Activated CD4-positive, alpha-beta T cell treated with anti-CD3 and anti-CD28 coated beads, Interleukin-2, amount 50 U/mL, for 4 hours (primary cell): ENCODE measurements at places on chromosomes 3 and 15.

DNA sequence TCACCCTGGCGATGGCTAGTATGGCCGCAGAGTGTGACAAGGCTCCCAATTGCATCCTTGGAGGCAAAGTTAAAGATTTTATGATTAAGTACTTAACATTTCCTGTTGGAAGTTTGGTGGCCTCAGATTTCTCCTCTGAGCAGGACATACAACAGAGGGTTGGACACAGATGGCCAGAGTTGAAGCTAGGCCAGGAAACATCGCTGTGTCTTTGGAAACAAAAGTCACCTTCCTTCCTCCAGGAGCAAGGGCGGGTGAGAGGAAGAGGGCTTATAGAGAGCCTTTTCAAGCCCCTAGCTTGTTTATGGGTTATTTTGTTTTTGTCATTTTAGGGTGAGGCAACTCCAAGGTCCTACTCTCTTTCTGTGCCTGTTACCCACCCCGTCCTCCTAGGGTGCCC is 24.2 kb downstream of the SLC6A1 start:
- no peak for DNase-seq

DNA sequence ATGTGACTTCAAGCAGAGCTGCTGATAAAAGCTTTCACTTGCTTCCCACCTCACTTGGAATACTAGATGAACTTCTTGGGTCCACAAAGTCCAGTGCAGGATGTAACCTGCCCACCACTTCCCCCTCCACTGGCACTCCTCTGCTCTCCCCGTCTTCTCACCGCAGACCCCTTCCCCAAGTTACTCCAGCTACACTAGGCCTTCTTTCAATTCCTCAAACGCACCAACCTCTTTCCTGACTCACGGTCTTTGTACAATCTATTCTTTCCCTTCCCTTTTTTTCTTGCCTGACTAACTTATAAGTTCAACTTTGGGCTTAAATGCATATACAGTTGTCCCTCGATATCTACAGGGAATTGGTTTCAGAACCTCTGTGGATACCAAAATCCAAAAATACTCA is 5.2 kb upstream of the ATP13A3 start:
- DNase-seq: no peak

DNA sequence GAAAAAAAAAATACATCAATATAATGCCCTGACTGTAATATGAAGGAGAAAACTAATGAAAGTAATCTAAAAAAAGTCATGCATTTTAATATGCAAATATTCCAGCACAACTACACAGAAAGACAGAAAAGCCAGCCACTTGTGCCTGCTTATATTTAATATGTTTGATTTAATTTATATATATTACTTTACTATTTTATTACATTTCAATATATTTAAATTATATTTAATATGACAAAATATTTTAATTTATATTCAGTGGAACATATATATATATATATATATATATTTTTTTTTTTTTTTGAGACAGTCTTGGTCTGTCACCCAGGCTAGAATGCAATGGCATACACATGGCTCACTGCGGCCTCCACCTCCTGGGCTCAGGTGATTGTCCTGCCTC is 14.1 kb upstream of the SAMD7 start:
- no peak for DNase-seq

- no peak for DNase-seq
These were observed 14.8 kb upstream of the TMOD3 start for GRCh38 chr15:51814606-51815005.

DNA sequence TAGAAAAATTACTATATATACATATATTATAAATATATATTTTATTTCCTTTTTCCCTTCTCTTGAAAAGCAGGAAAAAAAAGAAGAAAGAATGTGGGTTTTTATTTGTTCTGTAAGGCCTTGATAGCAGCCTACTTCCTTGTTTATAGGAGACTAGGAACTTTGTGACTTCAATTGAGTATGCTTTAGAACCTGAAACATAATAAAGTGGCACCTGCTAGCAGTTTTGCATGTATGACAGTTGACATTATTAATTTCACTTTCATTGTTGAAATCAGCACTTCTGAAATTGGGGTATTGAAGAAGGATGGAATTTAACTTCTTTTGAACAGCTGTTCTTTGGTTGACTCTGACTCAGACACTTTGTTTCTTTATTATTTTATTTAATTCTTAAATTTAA is 56.9 kb downstream of the GLCE start:
- no peak for DNase-seq

DNA sequence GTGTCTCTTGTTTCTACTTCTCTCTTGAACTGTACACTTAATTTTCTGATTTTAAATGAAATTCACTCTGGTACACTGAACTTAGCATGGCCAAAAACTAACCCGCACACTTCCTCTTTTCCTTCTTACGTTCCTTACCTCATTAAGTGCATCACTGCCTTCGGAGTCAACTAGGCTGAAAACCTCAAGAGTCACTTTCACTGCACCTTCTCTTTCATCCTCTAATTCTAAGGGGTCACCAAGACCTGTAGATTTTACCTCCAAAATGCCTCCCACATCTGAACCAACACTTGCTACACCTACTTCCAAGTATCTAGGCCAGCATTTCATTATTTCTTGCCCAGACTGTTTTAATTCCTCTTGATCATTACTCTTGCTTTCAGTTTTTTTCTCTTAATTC is 6.6 kb downstream of the CBLB start:
- no peak for DNase-seq

- no peak for DNase-seq
These were observed 527.9 kb upstream of the TBL1XR1 start for GRCh38 chr3:177725165-177725564.

DNA sequence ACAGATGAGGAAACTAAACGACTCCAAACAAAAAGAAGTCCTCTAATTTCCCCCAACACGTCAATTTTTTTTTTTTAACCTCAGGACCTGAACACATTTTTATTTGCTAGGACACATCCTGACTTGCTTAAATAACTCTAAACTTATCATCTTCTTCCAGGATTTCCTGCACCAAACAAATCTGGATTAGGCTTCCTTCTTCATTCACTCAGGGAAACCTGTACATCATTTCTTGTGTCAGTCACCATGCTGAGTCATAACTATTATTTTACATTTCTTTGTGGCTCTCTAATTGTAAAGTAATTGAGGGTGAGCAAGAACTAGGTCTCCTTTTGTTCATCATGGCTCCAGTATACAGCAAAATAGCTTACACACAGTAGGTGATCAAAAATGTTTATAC is 433.4 kb upstream of the GBE1 start:
- DNase-seq: no peak

DNA sequence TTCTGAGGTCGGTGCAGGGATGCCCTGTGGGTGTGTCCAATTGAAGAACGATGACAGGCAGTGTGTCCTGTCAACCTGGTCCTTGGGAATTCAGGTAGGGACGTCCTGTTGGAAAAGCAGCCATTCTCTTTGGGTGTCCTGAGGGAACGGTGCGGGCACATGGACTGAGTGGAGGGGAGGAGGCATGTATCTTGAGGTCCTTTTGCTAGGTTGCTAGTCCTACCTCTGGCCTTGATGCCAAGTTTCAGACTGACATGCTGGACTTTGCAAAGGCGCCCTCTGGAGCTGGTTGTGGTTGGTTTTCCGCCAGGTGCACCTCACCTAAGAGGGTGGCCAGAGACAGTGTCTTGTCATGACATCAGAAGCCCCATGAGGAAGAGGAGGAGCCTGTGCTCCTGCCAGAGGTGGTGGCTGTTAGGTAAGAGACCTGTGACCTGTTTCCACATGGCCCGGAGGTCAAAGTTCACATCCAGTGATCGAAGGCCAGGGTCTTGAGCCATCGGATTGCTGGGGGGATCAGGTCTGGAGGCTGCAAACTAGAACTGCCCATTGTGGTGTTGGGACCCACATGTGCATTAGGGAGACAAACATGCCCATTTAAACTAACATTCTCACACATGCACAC is 106.3 kb downstream of the SNRPN start:
- no peak for DNase-seq

DNA sequence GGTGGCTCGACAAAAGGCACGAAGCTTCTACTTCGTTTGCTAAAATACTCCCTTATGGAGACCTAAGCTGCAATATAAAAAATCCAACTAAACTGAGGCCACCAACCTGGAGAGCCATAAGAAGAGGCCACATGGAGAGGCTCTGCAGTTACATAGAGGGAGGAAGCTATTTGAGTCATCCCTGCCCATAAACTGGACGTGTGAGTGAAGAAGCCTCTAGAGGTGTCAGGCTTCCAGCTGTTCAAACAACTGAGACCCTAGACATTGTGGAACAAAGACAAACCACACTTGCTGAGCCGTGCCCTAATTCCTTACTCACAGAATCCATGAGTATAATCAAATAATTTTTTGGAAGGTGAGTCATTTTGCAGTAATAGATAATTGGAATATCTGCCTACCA is 50.2 kb upstream of the GMNC start:
- no peak for DNase-seq

DNA sequence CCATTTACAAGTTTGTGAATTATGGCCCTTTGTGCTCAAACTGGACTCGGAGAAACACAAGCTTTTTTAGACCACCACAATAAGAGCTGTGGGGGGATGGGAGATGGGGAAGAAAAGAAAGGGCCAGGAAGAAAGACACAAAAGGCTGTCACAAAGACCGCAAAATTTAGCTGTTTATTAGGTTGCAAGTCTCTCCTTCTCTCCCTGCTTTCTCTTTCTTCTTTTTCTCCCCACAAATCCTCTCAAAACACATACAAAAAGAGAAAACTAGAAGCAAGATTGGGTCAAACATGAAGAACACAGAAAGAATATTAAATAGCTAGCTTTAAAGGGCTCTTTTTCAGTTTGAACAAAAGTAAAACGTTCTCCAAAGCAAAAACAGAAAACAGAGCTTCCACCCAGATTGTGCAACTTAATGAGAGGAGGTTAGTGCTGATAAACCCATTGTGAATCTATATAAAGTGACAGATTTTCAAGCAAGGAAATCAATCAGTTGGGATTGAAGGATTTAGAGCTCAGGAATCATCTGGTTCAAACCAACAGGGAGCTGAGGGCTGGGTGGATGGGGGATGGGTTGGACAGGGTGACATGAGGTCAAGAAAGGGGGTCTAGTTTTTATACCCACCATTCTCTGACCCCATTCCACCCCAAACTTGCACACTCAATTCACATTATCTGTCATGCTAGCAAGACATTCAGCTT is 87.3 kb downstream of the DHX30 start:
- DNase-seq: no peak

GRCh38 chr15:78105476-78106241 is 13.3 kb downstream of the SH2D7 start:
- DNase-seq: no peak

- no peak for DNase-seq
These were observed 383.4 kb upstream of the GBE1 start for GRCh38 chr3:82144811-82145210.

DNA sequence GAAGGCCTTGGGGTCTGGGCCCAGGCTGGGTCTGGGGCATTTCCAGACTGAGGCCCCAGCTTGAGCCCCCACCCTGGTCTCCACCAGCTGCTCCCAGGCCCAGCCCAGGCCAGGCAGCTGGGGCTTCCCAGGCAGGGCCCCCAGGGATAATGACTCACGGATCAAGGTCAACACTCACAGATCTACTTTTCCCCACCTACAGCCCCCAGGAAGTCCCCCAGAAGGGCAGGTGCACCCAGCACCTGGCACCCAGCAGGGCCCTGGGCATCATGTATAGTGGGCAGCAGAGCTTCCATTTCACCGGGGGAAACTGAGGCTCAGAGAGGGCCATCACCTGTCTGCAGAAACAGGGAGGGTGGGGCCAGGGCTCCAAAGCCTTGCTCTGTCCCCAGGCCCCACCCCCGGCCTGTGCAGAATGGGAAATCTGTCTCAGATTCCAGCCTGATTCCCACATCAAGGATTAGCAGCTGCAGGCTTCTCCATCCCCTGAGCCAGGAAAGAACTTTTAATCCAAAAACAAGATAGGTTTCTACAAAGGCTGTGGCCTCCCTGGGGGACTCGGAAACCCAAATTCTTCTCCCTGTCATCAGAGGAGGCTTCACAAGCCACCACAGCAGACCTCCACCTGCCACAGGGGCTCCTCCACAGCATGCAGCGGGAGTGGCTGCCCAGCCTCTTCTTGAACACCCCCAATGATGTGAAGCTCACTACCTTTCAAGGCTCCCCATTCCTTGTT is 49.8 kb downstream of the IQSEC1 start:
- DNase-seq: no peak

- DNase-seq: no peak
These were observed 17.3 kb upstream of the SAMD7 start for GRCh38 chr3:169894110-169894509.

DNA sequence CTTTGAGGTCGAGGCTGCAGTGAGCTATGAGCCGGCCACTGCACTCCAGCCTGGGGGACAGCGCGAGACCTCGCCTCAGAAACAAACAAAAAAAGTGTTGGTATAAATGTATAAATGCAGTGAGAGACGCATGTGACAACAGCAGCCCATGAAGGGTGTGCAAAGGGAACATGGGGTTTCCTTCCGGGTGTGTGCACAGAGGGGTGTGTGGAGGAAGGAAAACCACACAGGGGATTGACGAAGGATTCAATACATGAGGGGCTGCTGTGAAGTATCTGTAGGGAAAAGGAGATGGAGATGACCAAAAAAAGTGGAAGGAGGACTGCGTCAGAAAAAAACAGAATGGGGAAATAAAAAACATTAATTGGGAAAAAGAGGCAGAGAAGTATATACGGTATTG is 1.1 kb downstream of the MTFMT start:
- DNase-seq: no peak

- no peak for DNase-seq
These were observed 140.5 kb upstream of the ADAMTS9 start for GRCh38 chr3:64828276-64828675.

- no peak for DNase-seq
These were observed 1.9 kb upstream of the PDIA5 start for GRCh38 chr3:123064914-123065313.

GRCh38 chr15:78684657-78685056 is 43.6 kb upstream of the CHRNB4 start:
- DNase-seq: no peak

- no peak for DNase-seq
These were observed 96.1 kb downstream of the OXNAD1 start for GRCh38 chr3:16361087-16361486.

GRCh38 chr3:141089339-141090152 is 38.4 kb downstream of the SPSB4 start:
- no peak for DNase-seq

DNA sequence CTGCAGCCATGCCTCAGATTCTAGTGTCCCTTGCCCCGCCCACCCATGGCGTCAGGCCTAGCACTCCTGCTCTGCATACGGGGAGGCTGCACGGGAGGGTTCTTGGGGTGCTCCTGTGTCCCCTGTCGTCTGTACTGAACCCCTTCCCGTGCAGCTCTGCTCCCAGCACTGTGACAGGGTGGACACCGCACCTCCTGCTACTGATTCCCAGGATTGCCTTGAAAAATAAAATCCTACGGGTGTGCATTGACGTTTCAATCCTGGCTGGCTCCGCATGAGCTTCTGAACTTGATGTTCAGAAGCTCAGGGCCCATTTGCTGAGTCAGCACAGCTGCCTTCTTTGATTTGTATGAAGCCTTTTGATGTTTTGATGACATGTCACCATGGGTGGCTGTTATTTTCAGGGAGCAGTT is 176.4 kb downstream of the APBA2 start:
- DNase-seq: no peak

GRCh38 chr15:101042320-101042719 is 123.2 kb downstream of the LRRK1 start:
- DNase-seq: no peak

- no peak for DNase-seq
These were observed 7.8 kb downstream of the GP9 start for GRCh38 chr3:129068291-129068886.
